ENCODE measurements at places on chromosomes 6 and 20.

- no peak overlapping the region for H3K4me3 ChIP-seq
- no peak for DNase-seq
- no peaks in the 10 kb centered on the region for H3K27me3 ChIP-seq
- no peak overlapping the region for H3K27ac ChIP-seq
- no peaks in the 10 kb centered on the region for H3K36me3 ChIP-seq
- H3K4me1 ChIP-seq: no peaks in the 10 kb centered on the region
Observed at GRCh38 chr20:4546786-4547185, 174.9 kb upstream of the PRND start.

DNA sequence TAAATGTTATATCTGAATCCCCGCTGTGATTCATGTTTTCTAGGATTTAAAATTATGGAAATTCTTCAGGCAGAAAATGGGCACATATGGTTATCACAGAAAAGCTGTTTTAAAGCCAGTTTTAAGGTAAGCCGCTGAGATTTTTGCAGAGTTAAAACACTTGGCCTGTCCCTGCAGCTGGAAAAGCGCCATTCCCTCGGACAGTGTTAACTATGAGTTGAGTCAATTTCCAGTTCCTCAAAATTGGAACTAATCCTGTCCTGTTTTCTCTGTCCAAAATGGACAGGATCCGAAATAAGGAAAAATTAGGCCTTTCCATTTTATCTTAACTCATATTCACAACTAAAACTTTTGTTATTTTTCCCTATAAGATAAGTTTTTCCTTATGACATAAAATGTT lies 225.2 kb downstream of the SAMD5 start:
- no peak overlapping the region for H3K27ac ChIP-seq
- no peaks in the 10 kb centered on the region for H3K27me3 ChIP-seq
- no peak for DNase-seq
- no peaks in the 10 kb centered on the region for H3K4me1 ChIP-seq

- DNase-seq: no peak
- no peak overlapping the region for H3K4me3 ChIP-seq
- peaks cover 10% of the 10 kb centered on the region for H3K4me1 ChIP-seq
- H3K27me3 ChIP-seq: no peaks in the 10 kb centered on the region
Observed at GRCh38 chr20:32675223-32675975, 1.7 kb upstream of the C20orf203 start.

DNA sequence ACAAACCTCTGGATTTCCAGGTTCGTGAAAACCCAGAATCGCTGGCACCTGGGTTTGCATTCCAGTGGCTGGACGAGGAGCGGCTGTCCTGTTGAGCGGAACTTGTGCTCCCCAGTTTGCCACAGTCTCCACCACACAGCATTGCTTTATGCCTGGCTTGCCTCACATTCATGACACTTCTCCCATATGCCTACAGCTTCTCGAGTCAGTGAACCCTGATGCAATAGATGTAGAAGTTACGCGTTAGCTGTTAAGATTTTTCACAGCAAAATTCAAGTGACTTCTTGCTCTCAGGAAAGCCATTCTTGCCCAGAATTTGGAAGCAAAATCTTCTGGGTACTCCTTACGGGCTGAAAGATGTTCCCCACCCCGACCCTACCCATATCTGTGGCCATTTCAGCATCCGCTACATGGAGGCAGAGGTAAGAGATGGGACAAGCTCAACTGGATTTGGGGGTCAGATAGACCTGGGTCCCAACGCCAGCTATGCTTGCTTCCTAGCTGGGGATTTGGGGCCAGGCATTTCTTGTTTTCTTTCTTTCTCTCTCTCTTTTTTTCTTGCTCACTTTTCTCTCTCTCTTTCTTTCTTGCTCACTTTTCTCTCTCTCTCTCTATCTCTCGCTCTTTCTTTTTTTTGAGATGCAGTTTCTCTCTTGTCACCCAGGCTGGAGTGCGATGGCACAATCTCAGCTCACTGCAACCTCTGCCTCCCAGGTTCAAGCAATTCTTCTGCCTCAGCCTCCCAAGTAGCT lies 12.4 kb upstream of the GDAP1L1 start:
- H3K4me3 ChIP-seq: no peak overlapping the region
- H3K27me3 ChIP-seq: peaks cover 3% of the 10 kb centered on the region
- H3K36me3 ChIP-seq: no peaks in the 10 kb centered on the region
- no peak overlapping the region for H3K27ac ChIP-seq

GRCh38 chr6:42978487-42978838 lies 518 bp downstream of the PEX6 start:
- peaks cover 6% of the 10 kb centered on the region for H3K4me1 ChIP-seq
- H3K36me3 ChIP-seq: no peaks in the 10 kb centered on the region
- peak overlapping the region; percentile 59 for H3K4me3 ChIP-seq
- no peak for DNase-seq

DNA sequence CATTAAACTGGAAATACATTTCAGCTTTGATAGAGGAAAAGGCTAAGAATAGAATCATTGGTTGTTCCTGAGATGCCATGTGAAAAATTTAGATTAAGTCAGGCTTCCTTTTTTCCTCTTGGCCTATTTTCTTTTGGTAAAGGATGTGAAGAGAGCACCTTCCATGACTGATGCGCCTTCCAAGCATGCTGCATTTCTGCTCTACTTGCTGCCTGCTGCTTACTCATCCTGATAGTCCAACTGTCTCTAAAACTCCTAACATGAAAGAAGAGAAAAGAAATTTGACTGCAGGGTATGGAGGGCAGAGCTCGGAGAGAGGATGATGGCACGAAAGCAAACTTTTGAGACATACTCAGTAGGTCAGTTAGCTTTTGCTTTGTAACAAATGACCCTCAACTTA lies 28.8 kb downstream of the SNAP25 start:
- DNase-seq: no peak
- H3K27me3 ChIP-seq: no peaks in the 10 kb centered on the region
- H3K36me3 ChIP-seq: no peaks in the 10 kb centered on the region
- no peak overlapping the region for H3K4me3 ChIP-seq
- H3K4me1 ChIP-seq: no peaks in the 10 kb centered on the region

DNA sequence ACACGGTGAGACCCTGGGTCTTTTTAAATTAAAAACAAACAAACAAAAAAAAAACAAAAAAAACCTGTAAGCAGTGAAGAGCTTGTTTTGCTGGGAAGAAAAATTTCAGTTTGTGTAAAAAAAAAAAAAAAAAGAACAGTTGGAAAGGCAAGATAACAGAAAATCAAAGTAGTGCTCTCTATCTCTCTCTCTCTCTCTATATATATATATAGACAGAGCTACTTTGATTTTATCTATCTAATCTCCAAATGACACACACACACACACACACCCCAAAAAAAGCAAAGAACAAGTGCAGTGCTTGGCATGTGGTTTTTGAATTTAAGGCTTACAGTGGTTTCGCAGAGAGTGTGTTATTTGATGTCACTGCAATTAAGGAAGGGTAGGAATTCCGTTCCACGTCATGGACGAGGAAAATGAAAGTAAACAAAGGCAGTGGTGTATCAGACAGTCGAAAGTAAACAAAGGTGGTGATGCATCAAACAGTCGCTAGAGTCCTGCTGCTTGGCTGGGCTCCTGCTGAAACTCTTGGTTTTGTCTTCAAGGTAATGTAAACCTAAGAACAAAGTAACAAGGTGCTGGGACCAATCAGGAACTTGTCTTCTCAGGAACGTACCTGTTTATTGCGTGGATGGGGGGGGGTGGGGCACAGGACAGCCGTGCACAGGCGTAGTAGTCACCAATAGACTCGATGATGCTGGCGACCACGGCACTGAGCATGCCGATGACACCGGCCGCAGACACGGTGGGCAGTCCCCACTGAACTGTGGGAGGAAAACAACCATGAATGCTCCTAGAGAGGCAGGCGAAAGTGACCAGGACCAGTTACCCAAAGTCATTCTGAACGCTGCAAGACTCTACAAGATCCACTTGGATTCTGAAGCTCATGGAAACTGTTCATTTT lies 131.8 kb downstream of the SLC23A2 start:
- DNase-seq: no peak
- peaks cover 3% of the 10 kb centered on the region for H3K4me1 ChIP-seq
- H3K27ac ChIP-seq: no peak overlapping the region
- no peak overlapping the region for H3K4me3 ChIP-seq
- H3K36me3 ChIP-seq: peaks cover 8% of the 10 kb centered on the region
- peaks cover 3% of the 10 kb centered on the region for H3K27me3 ChIP-seq

- no peak for DNase-seq
- peaks cover 6% of the 10 kb centered on the region for H3K27me3 ChIP-seq
Observed at GRCh38 chr6:33621711-33622388, 728 bp downstream of the ITPR3 start.

DNA sequence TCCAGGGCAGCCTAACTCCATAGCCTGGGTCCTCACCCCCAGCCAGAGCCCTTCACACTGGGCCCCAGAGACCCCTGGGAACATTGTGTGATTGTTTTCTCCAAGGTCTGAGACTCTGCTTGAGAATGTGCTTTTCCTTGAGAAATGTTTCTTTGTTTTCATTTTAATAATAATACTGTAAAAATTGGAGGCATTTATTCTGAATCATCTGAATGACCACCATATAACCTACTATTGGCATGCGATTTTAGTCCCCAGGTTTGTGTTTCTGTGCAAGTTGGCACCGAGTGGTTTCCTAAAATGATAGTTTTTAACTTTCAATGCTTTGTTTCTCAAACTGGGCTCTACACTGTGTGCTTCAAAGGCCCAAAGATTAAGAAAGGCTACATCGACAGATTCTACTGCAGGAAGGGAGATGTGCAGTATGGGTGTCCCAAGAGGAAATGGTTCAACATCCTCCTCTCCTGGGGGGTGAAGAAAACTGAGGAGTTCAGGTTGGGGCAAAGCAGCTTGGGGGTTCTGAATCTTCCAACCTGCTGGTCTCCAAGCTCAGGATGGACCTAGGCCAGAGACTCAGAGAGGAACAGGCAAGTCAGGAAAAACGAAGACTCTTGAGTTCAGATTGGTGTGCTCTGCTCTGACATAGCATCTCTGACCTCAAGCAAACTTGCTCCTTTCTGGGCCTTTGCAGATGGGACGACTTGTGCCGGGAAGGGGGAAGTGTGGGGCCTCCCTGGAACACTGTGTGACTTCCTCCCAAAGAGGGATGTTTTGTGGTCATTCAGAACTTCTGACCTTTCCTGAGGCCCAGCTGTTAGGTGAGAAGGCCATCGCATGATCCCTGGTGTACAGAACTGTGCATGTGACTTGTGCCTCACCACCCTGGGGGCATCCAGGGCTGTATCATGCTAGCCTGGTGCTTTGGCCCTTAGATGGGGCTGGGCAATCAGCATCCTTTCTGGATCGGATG lies 31.0 kb downstream of the DAAM2 start:
- no peak for DNase-seq
- H3K4me3 ChIP-seq: no peak overlapping the region
- no peaks in the 10 kb centered on the region for H3K36me3 ChIP-seq
- H3K27me3 ChIP-seq: no peaks in the 10 kb centered on the region
- no peak overlapping the region for H3K27ac ChIP-seq

DNA sequence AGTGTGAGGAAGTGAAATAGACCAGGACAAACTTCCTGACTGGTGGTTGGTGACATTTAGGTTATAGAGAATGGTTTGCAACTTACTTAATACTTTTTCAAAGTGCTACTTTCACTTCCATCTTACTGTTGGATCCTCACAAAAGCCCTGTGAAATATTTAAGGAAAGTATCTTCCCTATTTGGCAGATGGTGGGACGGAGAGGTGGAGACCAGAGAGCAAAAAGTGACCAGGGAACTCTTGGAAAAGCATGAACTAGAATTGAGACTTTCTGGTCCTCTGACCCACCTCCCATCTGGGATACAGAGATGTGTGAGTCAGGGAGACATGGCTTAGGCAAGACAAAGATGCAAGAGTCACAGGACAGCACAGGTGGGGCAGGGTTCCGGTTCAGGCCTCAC lies 3.0 kb downstream of the TRIM10 start:
- DNase-seq: no peak
- H3K4me1 ChIP-seq: no peaks in the 10 kb centered on the region
- no peaks in the 10 kb centered on the region for H3K27me3 ChIP-seq
- H3K36me3 ChIP-seq: no peaks in the 10 kb centered on the region

- no peaks in the 10 kb centered on the region for H3K36me3 ChIP-seq
- DNase-seq: no peak
- H3K4me3 ChIP-seq: no peak overlapping the region
- no peak overlapping the region for H3K27ac ChIP-seq
- H3K27me3 ChIP-seq: no peaks in the 10 kb centered on the region
Observed at GRCh38 chr6:140344142-140344913, 969.9 kb upstream of the CITED2 start.

- H3K27me3 ChIP-seq: no peaks in the 10 kb centered on the region
- DNase-seq: peak; percentile 26
- H3K4me1 ChIP-seq: peaks cover 6% of the 10 kb centered on the region
- H3K4me3 ChIP-seq: no peak overlapping the region
- no peaks in the 10 kb centered on the region for H3K36me3 ChIP-seq
Observed at GRCh38 chr6:139323511-139324300, 31.9 kb upstream of the TXLNB start.

DNA sequence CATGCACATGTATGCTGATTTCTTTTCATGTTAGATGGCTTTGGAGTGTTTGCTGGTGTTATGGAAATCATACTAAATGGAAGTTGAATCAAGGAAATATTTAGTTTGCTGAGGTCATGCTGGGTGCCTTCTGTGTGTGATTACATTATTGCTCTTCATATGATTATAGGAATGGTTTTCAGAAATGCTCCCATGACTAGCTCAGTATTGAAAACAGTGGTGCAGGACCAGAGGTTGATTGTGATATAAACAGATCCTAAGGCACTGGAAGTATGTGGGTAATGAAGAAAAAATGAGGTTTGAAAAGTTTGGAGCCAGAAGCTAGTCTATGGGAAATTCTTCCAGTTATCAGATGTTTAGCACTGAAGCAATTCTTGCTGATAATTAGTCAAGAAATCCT lies 693.1 kb downstream of the UTRN start:
- H3K4me3 ChIP-seq: no peak overlapping the region
- DNase-seq: no peak
- H3K4me1 ChIP-seq: no peaks in the 10 kb centered on the region

GRCh38 chr6:1015825-1016224 lies 296.1 kb upstream of the FOXQ1 start:
- no peak for DNase-seq
- no peaks in the 10 kb centered on the region for H3K27me3 ChIP-seq
- no peak overlapping the region for H3K4me3 ChIP-seq
- H3K36me3 ChIP-seq: no peaks in the 10 kb centered on the region
- no peaks in the 10 kb centered on the region for H3K4me1 ChIP-seq

- no peaks in the 10 kb centered on the region for H3K27me3 ChIP-seq
- DNase-seq: no peak
- H3K4me3 ChIP-seq: no peak overlapping the region
- no peak overlapping the region for H3K27ac ChIP-seq
- H3K4me1 ChIP-seq: no peaks in the 10 kb centered on the region
- H3K36me3 ChIP-seq: no peaks in the 10 kb centered on the region
Observed at GRCh38 chr6:79842376-79843040, 104.8 kb downstream of the ELOVL4 start.

GRCh38 chr20:48846516-48847492 lies 19.0 kb upstream of the PREX1 start:
- DNase-seq: no peak
- H3K36me3 ChIP-seq: no peaks in the 10 kb centered on the region
- peak overlapping the region; percentile 35 for H3K4me3 ChIP-seq

DNA sequence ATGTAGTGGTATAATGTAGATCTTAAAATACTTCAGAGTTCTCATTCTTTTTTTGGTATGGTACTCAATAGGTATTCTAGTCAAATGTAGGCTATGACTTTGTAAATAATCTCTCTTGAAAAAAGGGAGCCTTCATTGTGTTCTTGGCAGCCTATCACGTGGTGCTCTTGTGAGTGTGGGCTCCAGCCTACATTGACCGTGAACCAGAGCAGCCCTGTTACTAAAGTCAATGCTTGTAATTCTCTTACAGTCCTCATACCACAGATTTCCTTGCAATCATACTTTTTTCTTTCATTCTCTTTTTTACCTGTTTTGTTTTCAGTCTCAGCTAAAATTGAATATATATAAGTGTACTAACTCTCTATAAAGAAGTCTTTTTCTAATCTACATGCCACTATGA lies 31.1 kb downstream of the ARID1B start:
- peaks cover 1% of the 10 kb centered on the region for H3K36me3 ChIP-seq
- H3K27me3 ChIP-seq: no peaks in the 10 kb centered on the region
- no peak overlapping the region for H3K27ac ChIP-seq
- peaks cover 17% of the 10 kb centered on the region for H3K4me1 ChIP-seq
- no peak for DNase-seq

Data from neuronal stem cell (in vitro differentiated cells).